ENCODE measurements at places on chromosomes 1 and 21. TPM values are rescaled to one million over a fixed set of nuclear protein-coding genes. Genes with fewer than 3 reads are reported as not detected.

CTTNBP2NL gene
- total RNA-seq: 4.8 TPM

TCP10L gene
- 0.36 TPM for total RNA-seq

CACNA1E gene
- total RNA-seq: 0.03 TPM

PCBP3 gene
- total RNA-seq: not detected

GPA33 gene
- total RNA-seq: 1.9 TPM

RAB42 gene
- 0.87 TPM for total RNA-seq

GRCh38 chr1:234709473-234710228 is 99.7 kb upstream of the IRF2BP2 start:
- no peaks in the 10 kb centered on the region for H3K27me3 ChIP-seq
- peak overlapping the region; percentile 45 for H3K27ac ChIP-seq
- peak; percentile 36 for DNase-seq
- H3K36me3 ChIP-seq: no peaks in the 10 kb centered on the region

GRCh38 chr1:226128487-226129075 is 58.0 kb downstream of the ACBD3 start:
- H3K27me3 ChIP-seq: no peaks in the 10 kb centered on the region
- H3K36me3 ChIP-seq: no peaks in the 10 kb centered on the region
- H3K4me1 ChIP-seq: no peaks in the 10 kb centered on the region
- no peak for DNase-seq
- H3K27ac ChIP-seq: no peak overlapping the region

GRCh38 chr1:244901400-244902015 is 37.2 kb upstream of the HNRNPU start:
- H3K36me3 ChIP-seq: no peaks in the 10 kb centered on the region
- no peaks in the 10 kb centered on the region for H3K27me3 ChIP-seq
- H3K27ac ChIP-seq: no peak overlapping the region
- DNase-seq: no peak

DNA sequence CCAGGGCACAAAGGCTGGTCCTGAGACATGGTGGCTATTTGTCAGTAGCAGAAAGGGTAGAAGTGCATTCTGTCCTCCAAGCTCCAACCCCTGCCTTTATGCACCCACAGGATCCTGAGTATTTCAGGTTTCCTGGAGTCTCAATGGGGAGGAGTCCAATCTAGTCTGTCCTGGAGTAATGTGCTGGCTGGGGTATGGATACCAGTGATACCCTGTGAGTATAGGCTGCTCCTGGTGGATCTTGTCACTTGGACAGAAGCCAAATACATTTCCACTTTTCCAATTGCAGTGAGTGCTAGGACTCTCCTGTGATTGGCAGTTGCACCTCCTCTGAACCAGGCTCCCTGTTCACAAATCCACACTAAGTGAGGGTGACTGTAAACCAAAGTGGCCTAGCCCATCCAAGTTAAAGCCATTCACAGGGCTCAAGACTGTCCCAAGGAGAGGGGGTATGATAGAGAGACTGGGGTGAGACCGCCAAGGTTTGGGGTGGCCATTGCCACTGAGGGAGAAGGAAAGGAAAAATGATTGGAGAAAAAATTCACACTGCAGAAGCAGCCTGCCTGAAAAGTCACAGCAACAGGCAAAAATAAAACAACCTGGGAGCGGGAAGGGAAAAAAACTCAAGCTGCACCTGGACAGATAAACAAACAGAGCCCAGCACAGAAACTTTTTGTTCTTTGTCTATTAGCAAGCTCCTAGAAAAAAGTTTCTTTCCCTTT is 163.4 kb upstream of the ETV3 start:
- H3K4me1 ChIP-seq: no peaks in the 10 kb centered on the region
- no peak overlapping the region for H3K4me3 ChIP-seq
- no peak for DNase-seq
- no peaks in the 10 kb centered on the region for H3K27me3 ChIP-seq
- no peaks in the 10 kb centered on the region for H3K36me3 ChIP-seq

GRCh38 chr1:5428351-5428750 is 563.9 kb downstream of the NPHP4 start:
- H3K4me1 ChIP-seq: no peaks in the 10 kb centered on the region
- DNase-seq: no peak
- no peaks in the 10 kb centered on the region for H3K36me3 ChIP-seq
- H3K4me3 ChIP-seq: no peak overlapping the region
- no peak overlapping the region for H3K27ac ChIP-seq

DNA sequence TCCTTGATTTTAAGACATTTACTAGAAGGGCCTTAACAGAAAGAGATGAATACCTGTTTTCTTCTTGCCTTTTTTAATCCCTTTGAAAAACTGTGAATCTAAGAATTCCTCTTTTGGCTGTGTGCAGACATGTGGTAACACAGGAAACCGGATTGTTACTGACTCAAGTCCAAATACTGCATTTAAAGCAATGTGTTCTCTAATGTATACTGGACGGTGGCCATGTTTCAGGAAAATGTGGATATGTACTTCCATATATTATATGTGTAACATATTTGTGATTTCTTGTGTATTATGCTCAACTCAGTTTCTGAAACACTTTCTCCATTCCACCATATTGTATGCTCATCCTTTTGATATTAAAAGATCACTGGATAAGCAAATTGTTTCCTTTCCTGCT is 185.1 kb downstream of the LRRC7 start:
- no peak for DNase-seq
- no peaks in the 10 kb centered on the region for H3K4me1 ChIP-seq
- no peaks in the 10 kb centered on the region for H3K27me3 ChIP-seq
- no peak overlapping the region for H3K27ac ChIP-seq
- H3K4me3 ChIP-seq: no peak overlapping the region

DNA sequence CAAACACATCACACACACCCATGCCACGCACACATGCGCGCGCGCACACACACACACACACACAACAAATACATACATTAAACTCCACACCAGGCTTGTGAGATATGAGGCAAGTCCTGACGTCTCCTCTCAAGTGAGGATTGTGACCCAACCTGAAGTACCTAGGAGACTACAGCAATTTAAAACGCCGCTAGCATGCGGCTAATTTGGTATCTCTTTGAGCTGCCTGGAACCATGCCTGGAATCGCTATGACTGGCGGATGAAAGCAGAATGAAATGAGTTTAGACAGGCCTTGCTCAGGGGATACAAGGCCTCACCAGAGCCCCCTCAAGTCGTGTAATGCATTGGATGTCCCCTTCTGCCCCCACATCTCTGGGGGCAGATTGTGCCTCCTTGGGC is 1.6 kb upstream of the RAB7B start:
- no peaks in the 10 kb centered on the region for H3K27me3 ChIP-seq
- H3K4me1 ChIP-seq: peaks cover 22% of the 10 kb centered on the region
- H3K4me3 ChIP-seq: no peak overlapping the region
- no peaks in the 10 kb centered on the region for H3K36me3 ChIP-seq
- H3K27ac ChIP-seq: no peak overlapping the region

DNA sequence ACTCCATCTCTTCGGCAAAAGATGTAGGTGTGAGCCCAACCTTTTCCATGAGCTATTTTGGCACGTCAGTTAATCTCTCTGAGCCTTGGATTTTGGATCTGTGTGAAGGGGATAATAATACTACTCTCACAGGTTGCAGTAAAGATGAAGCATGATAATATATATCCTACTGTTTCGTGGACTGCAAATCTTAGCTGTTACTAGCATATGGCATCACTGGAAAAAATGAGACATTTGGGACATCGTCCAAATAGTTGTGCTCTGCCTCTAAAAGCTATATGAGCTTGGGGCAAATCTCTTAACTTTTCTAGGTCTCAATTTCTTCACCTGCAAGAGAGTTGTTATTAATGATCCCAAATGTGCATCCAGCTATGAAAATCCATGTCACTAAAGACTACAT is 147.4 kb upstream of the ZRANB2 start:
- DNase-seq: no peak
- H3K36me3 ChIP-seq: no peaks in the 10 kb centered on the region
- H3K4me3 ChIP-seq: no peak overlapping the region
- no peaks in the 10 kb centered on the region for H3K4me1 ChIP-seq
- H3K27me3 ChIP-seq: no peaks in the 10 kb centered on the region
- H3K27ac ChIP-seq: no peak overlapping the region

GRCh38 chr1:161266202-161266601 is 7.7 kb downstream of the PCP4L1 start:
- H3K27me3 ChIP-seq: peaks cover 7% of the 10 kb centered on the region
- no peak overlapping the region for H3K27ac ChIP-seq
- no peak for DNase-seq
- H3K36me3 ChIP-seq: no peaks in the 10 kb centered on the region
- H3K4me1 ChIP-seq: no peaks in the 10 kb centered on the region

DNA sequence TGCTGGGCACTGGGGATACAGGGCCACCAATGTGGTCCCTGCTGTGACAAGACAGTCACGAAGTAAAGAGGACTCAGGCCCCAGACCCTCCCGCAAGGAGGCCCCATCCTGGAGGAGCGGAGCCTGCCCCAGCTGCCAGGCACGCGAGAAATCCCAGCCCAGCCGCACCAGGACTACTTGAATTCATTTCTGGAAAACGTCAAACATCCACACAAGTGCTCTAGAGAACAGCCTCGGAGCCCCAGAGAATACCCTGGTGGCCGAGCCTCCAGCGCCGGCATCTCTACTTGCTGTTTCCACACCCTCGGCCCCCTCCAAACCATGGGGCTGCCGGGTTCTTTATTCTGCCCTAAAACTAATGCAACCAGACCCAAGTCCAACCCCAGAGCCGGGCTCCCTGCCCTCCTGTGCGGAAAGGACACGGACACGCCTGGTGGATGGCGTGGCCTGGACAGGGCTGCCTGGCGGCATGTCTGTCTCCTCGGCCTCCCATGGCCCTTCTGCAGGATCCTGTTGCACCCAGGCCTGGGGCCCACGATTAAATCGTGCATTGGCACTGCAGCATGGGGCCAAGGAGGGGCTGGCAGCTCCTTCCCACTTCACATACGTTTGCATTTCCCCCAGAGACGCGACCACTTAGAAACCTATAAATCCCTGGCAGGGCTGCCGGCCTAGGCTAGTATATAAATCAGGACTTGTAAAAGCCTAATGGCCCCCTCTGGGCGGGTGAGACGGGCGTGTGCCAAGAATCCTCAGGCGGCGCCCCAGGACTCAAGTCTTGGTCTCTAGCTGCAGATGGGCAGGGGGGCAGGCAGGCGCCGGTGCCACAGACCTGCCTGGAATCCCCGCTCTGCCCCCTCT is 41.2 kb downstream of the DMRTB1 start:
- DNase-seq: no peak
- no peaks in the 10 kb centered on the region for H3K36me3 ChIP-seq
- no peaks in the 10 kb centered on the region for H3K27me3 ChIP-seq
- no peaks in the 10 kb centered on the region for H3K4me1 ChIP-seq

DNA sequence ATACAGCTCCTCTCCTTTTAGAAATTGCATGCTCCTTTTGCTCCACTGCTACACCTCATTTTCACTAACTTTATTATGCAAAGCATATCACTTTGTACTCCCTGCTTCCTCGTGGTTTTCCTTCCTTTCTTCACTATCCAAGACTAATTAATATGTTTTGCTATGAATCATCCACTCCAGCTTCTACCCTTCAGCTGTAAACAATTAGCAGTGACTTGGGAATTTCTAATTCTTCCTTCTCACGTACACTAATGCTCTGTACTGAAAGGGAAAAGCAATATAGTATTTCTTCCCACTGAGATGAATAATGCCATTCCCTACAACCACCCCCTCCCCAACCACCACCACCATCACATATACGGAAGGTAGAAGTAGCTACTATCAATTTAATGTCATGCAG is 1917.0 kb downstream of the MRPL39 start:
- DNase-seq: no peak
- no peaks in the 10 kb centered on the region for H3K27me3 ChIP-seq
- H3K4me3 ChIP-seq: no peak overlapping the region

- no peak for DNase-seq
- no peaks in the 10 kb centered on the region for H3K36me3 ChIP-seq
- H3K4me1 ChIP-seq: no peaks in the 10 kb centered on the region
- no peak overlapping the region for H3K27ac ChIP-seq
These were observed 68.5 kb downstream of the RBM11 start for GRCh38 chr21:14284481-14284880.

DNA sequence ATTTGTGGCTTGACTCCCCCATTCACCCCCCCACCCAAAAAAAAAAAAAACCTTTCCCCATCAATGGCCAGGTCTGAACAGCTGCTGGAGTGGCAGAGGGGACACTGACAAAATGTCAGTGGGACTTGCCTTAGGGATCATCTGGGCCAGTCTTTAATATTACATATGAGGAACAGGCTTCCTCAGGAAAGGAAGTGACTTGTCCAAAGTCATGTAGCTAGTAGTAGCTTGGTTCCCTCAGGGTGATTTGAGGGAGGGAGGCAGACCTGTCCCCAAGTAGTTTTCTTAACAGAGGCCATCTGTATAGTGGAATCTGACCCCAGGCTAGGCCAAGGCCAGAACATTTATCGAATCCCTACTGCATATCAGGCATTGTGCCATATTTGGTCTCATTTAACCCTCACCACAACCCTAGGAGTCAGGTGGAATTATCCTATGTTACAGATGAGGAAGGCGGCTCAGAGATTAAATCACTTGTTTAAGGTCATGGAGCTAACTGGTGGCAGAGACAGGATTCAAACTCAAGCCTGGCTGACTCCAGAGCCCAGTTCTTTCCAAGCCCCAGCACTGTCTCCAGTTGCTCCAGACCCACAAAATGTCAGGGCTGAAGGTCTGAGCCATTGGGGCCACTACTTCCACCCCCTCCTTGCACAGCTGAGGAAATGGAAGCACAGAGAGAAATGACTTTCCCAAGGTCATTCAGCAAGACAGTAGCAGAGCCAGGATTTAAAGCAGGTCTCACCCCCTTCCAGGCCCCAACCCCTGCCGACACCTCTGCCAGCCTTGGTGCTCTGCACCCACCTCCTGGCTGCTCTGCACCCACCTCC is 10.4 kb downstream of the ZBTB7B start:
- H3K27me3 ChIP-seq: no peaks in the 10 kb centered on the region
- peaks cover 13% of the 10 kb centered on the region for H3K36me3 ChIP-seq
- peaks cover 47% of the 10 kb centered on the region for H3K4me1 ChIP-seq
- no peak overlapping the region for H3K4me3 ChIP-seq

- H3K4me3 ChIP-seq: no peak overlapping the region
- peak; percentile 14 for DNase-seq
- H3K27ac ChIP-seq: no peak overlapping the region
- H3K4me1 ChIP-seq: no peaks in the 10 kb centered on the region
- H3K27me3 ChIP-seq: no peaks in the 10 kb centered on the region
- no peaks in the 10 kb centered on the region for H3K36me3 ChIP-seq
These were observed 16.8 kb upstream of the ETV3 start for GRCh38 chr1:157154940-157155514.

DNA sequence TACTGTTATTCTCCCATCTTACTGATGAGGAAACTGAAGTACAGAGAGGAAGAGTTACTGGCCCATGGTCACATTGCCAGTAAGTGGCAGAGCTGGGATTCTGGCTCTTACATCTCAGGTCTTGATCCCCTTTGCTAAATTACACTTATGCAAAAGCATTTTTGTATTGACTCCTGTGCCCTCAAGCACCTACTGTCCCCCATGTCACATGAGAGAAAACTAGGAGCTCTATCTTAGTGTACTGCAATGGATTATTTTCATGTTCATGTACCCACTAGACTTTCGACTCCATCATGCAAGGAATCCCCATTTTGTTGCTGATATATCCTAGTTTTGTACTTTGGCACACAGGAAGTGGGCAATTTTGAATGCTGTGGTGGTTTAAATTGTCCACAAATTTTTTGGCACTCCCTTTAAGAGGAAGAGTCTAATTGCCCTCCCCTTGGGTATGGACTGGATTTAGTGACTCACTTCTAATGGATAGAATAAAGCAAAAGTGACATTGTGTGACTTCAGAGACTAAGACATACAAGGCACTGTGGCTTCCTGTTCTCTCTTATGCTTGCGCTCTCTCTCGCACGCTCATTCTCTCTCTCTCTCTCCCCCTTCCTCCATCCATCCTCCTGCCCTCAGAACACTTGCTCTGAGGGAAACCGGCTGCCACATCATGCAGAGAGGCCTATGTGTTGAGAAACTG is 43.5 kb upstream of the JAK1 start:
- no peak overlapping the region for H3K27ac ChIP-seq
- no peak for DNase-seq
- H3K4me3 ChIP-seq: no peak overlapping the region
- no peaks in the 10 kb centered on the region for H3K4me1 ChIP-seq

All from gastrocnemius medialis (tissue), 4 donors.